ENCODE measurements at places on chromosomes 16 and 17.

- no peak for DNase-seq
These were observed 9.5 kb upstream of the TEKT3 start for GRCh38 chr17:15350777-15351477.

DNA sequence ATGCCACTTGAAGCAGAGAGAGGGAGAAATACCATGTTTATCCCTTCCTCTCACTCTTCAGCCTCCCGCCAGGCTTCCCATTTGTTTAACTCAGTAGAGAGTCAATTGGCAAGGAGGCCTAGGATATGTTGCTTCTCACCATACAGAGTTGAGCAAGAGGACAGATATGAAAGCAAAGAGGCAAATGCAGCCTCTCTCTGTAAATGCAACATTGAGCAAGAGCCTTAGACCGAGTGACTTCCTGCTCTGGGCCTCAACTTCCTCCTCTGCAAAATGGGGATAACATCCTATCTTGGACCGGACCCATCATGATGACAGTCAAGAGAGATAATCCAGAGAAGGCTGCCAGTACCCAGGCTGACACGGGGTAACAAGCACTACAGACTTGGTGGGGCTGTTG is 36.8 kb downstream of the SOCS1 start:
- DNase-seq, result peak; percentile 77

DNA sequence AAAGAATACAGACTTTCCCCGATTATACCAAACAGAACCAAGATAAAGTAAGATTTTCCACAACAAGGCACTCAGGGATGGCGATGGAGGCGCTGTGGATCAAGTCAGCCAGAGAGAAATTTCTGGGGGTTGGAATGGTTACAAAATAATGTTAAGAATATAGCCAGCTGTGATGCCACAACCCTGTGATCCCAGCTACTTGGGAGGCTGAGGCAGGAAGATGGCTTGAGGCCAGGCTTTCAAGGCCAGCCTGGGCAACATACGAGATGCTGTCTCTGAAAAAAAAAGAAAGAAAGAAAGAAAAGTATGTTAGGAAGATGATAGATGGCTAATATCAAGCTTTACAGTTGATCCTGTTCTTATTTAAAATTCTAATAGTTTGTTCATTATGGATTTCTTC is 10.6 kb upstream of the ALOX12 start:
- no peak for DNase-seq

DNA sequence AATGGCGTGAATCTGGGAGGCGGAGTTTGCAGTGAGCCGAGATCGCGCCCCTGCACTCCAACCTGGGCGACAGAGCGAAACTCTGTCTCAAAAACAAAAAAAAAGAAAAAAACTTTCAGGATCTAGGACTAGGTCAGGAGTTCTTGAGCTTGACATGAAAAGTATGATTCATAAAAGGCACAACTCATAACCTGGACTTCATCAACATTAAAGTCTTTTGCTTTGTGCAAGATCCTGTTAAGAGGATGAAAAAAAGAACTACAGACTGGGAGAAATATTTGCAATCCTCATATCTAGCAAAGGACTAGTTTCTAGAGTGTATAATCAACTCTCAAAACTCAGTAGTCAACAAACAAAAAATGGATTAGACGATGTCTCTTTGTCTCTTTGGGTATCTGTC is 40.0 kb downstream of the TBC1D16 start:
- no peak for DNase-seq

DNA sequence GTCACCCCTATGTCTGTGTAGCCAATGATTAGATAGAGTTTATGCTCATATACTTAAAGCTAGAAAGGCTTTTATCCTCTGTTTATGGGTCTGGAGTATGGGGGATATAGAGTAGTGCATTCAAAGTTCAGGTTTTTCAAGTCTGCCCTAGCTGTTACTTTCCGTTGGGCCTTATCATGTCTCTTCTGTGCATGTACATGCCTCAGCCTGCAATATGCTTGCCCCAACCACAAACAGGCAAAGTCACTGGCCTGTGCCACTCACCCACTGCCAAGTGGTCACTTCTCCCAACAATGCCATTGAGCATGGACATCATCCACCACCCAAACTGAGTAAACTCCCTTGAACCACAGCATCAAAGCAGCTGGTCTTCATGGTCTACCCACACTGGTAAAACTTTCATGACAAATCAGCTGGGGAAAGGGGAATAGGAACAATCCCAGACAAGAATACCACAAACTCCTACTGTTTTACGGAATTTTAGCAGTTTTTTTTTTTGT is 70.3 kb upstream of the C17orf78 start:
- peak; percentile 80 for DNase-seq

- DNase-seq, result peak; percentile 98
These were observed 23.6 kb upstream of the ATF7IP2 start for GRCh38 chr16:10362077-10362863.

- peak; percentile 4 for DNase-seq
These were observed 207.6 kb downstream of the FTO start for GRCh38 chr16:53911513-53911912.

GRCh38 chr16:55569025-55569424 is 2.5 kb downstream of the CAPNS2 start:
- DNase-seq, result no peak

DNA sequence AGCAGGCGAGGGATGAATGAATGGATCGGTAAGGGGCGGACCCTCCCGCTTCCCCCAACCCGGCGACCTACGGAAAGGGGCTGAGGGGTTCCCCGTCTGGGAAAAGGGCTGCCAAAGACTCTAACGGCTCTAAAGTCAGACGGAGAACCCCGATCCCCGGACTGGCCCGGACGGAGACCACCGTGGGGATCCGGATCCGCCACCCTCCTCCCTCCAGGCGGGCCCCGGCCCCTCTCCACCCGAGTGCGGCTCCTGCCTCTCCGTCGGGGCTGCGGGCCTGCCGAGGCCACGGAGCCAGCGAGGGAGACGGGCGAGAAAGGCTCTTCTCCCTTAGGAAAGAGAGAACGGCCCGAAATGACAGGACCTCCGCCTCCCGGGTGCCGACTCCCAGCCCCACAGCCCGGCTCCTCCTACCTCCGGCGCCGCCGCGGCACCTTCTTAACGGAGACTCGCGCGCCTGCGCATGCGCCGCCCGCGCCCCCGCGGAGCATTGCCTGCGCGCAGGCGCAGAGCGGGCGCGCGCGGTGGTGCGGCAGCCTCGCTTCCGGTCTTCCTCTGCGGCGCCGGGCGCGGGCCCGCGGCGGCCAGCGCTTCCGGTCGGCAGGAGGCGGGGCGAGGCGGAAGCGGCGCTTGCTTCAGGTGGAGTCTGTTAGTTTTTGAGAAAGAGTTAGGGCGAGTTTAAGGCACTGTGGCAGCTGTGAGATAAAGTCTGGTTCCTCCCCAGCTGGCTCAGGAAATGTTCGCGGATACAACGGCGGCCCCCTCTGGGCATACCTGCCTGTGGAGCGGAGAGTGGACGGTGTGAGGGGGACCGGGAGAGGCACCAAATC is at the start of gene SLX4:
TSS of gene SLX4 (minus strand) at position 461 of the 830 bp plus-strand sequence. CDS start 2,642 bp downstream, outside the sequence.
- DNase-seq, result peak; percentile 97

- peak; percentile 69 for DNase-seq
These were observed 261.8 kb upstream of the PSMD7 start for GRCh38 chr16:74034862-74035261.

DNA sequence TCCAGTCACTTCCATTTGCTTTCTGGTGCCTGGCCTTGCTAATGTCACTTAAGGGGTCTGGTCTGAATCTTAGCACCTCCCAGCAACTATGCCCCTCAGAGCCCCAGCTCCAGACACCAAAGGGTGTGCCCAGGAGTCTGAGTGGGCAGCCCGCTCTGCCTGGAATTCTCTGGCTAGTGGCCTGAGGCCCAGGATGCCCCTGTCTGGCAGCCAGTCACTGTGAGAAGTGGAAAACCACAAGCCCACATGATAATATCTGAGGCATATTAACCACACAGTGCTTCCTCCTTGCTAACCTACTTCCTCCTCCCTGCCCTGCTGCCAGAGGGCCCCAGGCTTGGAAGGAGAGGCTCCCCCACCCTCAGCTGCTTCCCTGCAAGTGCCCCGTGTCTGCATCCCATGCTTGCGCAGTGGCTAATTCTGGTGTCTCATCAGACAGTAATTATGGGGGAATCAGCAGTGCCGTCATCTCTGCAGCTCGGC is 14.0 kb downstream of the SRCIN1 start:
- peak; percentile 88 for DNase-seq

DNA sequence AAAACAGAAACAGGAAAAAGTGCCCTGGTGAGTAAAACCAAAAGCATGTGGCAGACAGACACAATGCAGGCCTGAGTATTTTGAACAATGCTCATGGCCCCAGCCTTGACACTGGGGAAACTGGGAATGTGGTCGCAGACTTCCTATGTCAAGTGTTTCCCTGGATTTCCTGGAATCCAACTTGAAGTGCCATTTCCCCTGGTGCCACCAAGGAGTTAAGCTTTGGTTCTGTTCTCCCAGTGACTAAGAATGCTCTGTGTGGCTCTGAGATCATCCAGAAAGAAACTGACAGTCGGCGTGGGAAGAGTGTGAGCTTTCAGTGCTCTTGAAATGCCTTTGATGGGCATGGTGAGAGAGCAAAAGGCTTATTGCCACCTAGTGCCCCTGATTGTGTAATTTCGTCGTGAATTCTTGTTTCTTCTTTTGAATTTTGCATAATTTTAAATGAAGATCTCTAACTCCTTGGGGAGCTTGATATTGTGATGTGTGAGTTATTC is 96.0 kb downstream of the YPEL2 start:
- DNase-seq, result peak; percentile 41

DNA sequence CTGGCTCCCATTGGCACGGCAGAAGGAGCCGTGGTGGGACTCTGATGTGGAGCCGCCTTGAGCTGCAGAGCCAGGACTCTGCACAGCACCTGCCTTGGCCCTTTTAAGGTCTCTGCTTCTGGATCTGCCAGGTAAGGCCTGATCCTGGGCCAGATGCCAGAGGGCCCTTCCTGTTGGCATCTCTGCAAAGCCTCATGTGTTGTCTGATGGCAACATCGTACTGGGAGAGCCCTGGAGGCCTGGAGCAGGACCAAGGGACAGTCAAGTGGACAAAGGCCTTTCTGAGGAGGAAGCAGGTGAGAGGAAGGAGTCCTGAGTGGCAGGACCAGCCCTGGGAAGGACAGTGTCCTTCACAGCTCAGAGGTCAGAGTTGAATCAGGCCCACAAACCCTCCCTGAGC is 26.1 kb downstream of the SOCS1 start:
- DNase-seq, result no peak

DNA sequence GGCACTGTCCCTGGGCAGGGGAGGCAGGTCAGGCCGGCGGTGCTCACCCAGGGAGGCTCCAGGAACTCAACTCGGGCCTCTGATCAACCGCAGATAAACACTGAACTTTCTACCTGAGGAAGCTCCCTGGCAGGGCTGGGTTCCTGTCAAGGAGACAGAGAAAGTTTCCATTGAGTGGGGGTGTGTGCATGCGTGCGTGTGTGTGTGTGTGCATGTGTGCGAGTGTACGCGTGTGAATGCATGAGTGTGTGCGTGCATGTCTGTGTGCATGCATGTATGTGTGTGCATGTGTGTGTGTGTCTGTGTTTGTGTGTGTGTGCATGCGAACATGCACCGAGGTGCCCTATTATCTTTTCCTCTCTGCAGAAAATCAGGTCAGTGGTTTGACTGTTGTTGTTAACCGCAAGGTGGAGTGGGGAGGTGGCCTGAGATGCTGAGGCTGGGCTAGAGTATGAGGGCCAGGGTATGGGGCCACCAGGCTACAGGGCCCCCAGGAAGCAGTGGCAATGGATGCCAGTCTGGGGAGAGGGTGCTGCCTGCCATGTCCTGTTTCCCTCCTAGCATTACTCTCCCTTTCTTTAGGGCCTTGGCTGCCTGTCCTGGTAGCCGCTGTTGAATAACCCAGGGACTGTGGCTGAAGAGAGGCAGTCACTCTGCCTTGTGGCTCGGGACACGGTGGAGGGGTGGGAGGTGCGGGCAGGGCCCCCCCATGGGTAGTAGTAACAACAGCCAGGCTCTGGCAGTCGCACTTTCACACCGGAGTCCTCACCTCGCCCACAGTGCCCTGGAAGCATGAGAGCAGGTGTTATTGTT is 24.0 kb downstream of the CCR7 start:
- DNase-seq, result no peak

- DNase-seq, result no peak
These were observed 4.5 kb upstream of the SAMD14 start for GRCh38 chr17:50134206-50135110.

- no peak for DNase-seq
These were observed 7.1 kb downstream of the UTS2R start for GRCh38 chr17:82378741-82379021.

GRCh38 chr16:16797239-16797638 is 418.3 kb downstream of the NPIPA7 start:
- peak; percentile 55 for DNase-seq

GRCh38 chr17:4764595-4764994 is 7.1 kb upstream of the TM4SF5 start:
- peak; percentile 35 for DNase-seq

DNA sequence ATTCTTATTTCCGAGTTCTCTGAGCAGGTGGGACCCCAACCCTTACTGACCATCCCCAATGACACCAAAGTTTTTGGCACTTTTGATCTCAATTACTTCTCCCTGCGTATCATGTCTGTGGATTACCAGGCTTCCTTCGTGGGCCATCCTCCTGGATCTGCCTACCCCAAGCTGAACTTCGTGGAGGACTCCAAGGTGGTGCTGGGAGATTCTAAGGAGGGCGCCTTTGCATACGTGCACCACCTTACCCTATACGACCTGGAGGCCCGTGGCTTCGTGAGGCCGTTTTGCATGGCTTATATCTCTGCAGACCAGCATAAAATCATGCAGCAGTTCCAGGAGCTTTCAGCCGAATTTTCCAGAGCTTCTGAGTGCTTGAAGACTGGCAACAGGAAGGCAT is 868 bp downstream of the SMCR8 start:
- no peak for DNase-seq

DNA sequence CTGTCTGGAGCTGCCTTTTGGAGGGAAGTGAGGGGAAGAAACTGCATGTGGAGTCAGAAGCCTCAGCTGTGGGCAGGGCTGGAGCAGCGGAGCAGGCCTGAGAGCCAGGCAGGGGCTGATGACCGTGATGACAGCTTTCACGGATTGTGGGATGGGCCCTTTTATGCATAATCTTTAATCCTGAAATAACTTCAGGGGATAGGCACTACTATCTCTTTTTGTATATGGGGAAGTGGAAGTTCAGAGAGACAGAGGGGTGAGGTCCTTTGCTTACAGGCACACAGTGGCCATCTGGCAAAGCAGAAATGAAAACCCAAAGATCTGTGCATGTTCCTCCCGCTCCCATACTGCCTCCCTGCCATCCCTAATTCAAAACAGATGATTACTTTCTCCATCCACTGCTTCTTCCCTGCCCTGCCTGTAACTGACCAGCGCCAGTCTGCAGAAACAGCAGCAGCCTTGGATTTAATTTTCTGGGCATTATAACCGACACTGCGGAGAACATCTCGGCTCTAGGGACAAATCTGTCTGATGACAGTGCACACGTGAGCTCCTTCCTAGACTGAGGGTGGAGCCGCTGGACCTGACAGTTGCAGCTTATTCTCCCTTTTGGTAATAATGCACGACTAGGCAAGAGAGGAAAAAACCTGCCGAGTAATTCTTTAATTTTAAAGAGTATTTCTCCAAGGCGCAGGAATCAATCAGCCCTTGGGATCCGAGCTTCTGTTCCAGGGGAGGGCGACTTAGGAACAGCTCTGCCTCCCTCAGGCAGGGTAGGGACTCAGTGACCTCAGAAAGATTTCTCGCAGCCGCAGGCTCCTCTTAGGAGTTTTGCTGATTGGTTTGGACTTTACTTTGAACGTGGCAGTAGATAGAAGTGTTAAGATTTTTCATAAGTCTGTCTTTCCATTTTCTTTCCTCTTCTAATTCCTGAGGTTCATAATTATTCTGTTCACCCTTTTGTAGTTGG is 95.4 kb downstream of the UTP18 start:
- no peak for DNase-seq

Data from hematopoietic multipotent progenitor cell treated with erythropoietin and hydrocortisone succinate and interleukin-3 and kit ligand, for 4 days (in vitro differentiated cells).